Lower lobe of right lung (tissue), 2 donors: ENCODE measurements at places on chromosomes 2 and 18. TPM values are rescaled to one million over a fixed set of nuclear protein-coding genes. Genes with fewer than 3 reads are reported as not detected.

- DNase-seq = no peak
Measured at GRCh38 chr2:238462782-238463396, 36.2 kb downstream of the ASB1 start.

The IL36RN gene
- not detected for total RNA-seq

- no peak for DNase-seq
Measured at GRCh38 chr2:128563348-128563687, 244.7 kb upstream of the HS6ST1 start.

GRCh38 chr2:3201281-3201680 lies 176.3 kb downstream of the EIPR1 start:
- no peak for DNase-seq
